ENCODE measurements at places on chromosomes 6 and 20. TPM values are rescaled to one million over a fixed set of nuclear protein-coding genes. Genes with fewer than 3 reads are reported as not detected.
A peak's percentile ranks its signal among the peaks of the same experiment; 100 is the strongest.

The NKAPL gene
- total RNA-seq, result not detected

The SAPCD1 gene
- 2.5 TPM for total RNA-seq

The GPX5 gene
- not detected for total RNA-seq

The SLC17A5 gene
- total RNA-seq, result 20.5 TPM

The COL21A1 gene
- not detected for total RNA-seq

The SLC4A11 gene
- 3.9 TPM for total RNA-seq

The LRRC73 gene
- total RNA-seq, result 0.17 TPM

The MYB gene
- total RNA-seq, result 0.20 TPM

The RBPJL gene
- total RNA-seq, result not detected

The POM121L2 gene
- total RNA-seq, result not detected

The PRR18 gene
- 0.04 TPM for total RNA-seq

The KCNS1 gene
- total RNA-seq, result not detected

The LPIN3 gene
- total RNA-seq, result 14.2 TPM

The DEFB127 gene
- not detected for total RNA-seq

GRCh38 chr6:169161572-169162167 is 92.0 kb downstream of the THBS2 start:
- no peak overlapping the region for H3K27ac ChIP-seq
- no peaks in the 10 kb centered on the region for H3K36me3 ChIP-seq
- no peaks in the 10 kb centered on the region for H3K4me1 ChIP-seq
- no peak overlapping the region for H3K4me3 ChIP-seq
- H3K27me3 ChIP-seq, result peaks cover 84% of the 10 kb centered on the region
- DNase-seq, result no peak

DNA sequence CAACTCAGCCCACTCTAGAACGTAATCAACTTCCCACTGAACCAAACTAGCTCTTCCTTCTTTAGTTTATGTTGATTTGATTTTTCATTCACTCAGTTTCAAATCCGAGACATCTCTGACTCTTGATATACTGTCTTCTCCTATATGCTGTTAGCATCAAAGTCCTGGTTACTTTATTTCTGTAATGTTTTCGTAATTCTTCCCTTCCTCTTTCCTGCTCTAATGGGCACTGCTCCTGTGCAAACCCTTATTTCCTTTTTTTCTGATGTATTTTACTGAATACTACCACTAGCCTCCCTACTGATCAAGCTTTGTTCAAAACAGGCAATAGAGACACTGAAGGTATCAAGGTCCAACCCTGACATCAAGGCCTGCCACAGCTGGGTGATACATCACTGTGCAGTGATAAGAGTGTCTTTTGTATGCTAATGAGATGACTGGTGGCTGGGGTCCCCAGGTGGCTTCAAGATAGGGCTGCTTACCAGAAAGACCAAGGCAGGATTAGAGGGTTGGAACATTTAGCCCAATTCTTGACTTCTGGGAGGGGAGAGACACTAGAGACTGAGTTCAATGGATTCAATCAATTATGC is 95.2 kb downstream of the KIF13A start:
- DNase-seq, result peak; percentile 38
- H3K27ac ChIP-seq, result no peak overlapping the region
- peaks cover 17% of the 10 kb centered on the region for H3K36me3 ChIP-seq
- no peak overlapping the region for H3K4me3 ChIP-seq
- H3K27me3 ChIP-seq, result no peaks in the 10 kb centered on the region

GRCh38 chr6:27811451-27811772 is 100.8 kb downstream of the OR2B2 start:
- no peaks in the 10 kb centered on the region for H3K27me3 ChIP-seq
- no peaks in the 10 kb centered on the region for H3K36me3 ChIP-seq
- no peak for DNase-seq
- H3K4me3 ChIP-seq, result peak overlapping the region; percentile 79
- H3K4me1 ChIP-seq, result peaks cover 48% of the 10 kb centered on the region
- peak overlapping the region; percentile 89 for H3K27ac ChIP-seq

- no peak overlapping the region for H3K27ac ChIP-seq
- no peaks in the 10 kb centered on the region for H3K27me3 ChIP-seq
- 0 out of 2 replicates have a peak, but pooled peaks cover 24% of the 10 kb centered on the region for H3K4me1 ChIP-seq
- DNase-seq, result no peak
These were observed 116.2 kb downstream of the GMDS start for GRCh38 chr6:2129182-2129621.

GRCh38 chr6:170010665-170011203 is 259.3 kb downstream of the ERMARD start:
- H3K36me3 ChIP-seq, result no peaks in the 10 kb centered on the region
- no peak overlapping the region for H3K27ac ChIP-seq
- no peak for DNase-seq
- no peaks in the 10 kb centered on the region for H3K4me1 ChIP-seq

- peaks cover 47% of the 10 kb centered on the region for H3K4me1 ChIP-seq
- no peak for DNase-seq
- H3K4me3 ChIP-seq, result no peak overlapping the region
- H3K36me3 ChIP-seq, result no peaks in the 10 kb centered on the region
These were observed 51.7 kb downstream of the PCNA start for GRCh38 chr20:5067877-5068645.

- DNase-seq, result no peak
- H3K27me3 ChIP-seq, result no peaks in the 10 kb centered on the region
- H3K27ac ChIP-seq, result no peak overlapping the region
- peaks cover 30% of the 10 kb centered on the region for H3K36me3 ChIP-seq
- H3K4me3 ChIP-seq, result no peak overlapping the region
These were observed 12.3 kb downstream of the TAF11 start for GRCh38 chr6:34875292-34876213.

- 0 out of 2 replicates have a peak, but pooled peaks cover 6% of the 10 kb centered on the region for H3K4me1 ChIP-seq
- no peaks in the 10 kb centered on the region for H3K27me3 ChIP-seq
These were observed 136.7 kb upstream of the CARMIL1 start for GRCh38 chr6:25142506-25142905.

DNA sequence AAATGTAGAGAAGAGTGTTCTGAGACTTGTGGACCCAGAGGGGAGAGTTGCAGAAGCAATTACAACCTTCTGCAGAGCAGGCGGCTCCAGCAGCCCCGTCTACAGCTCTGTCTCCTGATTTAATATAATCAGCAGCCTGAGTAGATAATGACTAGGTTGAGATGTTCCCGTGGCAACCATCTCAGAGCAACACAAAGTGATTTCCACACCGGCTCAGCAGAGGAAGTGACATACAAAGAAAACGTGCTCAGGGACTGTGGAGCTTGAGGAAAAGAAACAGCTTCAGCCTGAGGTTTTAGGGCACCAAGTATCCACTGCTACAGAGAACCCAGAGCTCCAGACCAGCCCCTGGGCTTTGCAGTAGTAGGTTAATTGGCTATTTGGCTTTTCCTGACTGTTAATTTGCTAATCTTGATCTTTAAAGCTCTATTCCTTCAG is 136.4 kb downstream of the MTFR2 start:
- no peak overlapping the region for H3K4me3 ChIP-seq
- no peaks in the 10 kb centered on the region for H3K36me3 ChIP-seq
- no peaks in the 10 kb centered on the region for H3K27me3 ChIP-seq

- no peak for DNase-seq
- no peaks in the 10 kb centered on the region for H3K4me1 ChIP-seq
- no peaks in the 10 kb centered on the region for H3K27me3 ChIP-seq
- no peak overlapping the region for H3K4me3 ChIP-seq
These were observed 754.4 kb upstream of the MARCKS start for GRCh38 chr6:113102761-113103160.

DNA sequence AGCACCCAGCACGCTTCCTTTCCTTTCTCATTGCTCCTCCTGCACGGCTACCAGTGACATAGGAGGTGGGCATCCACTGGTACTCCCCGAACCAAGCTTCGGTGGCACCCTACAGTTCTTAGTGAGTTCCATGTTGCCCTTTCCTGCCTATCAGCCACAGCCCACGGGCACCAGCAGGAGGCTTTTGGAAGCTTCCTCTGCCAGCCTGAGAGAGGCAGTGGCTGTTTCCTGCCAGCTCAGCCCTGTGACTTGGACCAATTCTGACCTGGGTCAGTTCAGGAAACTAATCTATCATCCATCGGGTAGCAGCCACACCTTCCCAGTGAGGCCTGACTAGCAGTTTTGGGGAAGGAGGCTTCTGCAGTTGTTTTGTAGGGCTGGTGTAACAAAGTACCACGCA is 176.4 kb upstream of the UST start:
- DNase-seq, result no peak
- no peak overlapping the region for H3K27ac ChIP-seq
- H3K4me1 ChIP-seq, result no peaks in the 10 kb centered on the region
- H3K27me3 ChIP-seq, result peaks cover 29% of the 10 kb centered on the region

GRCh38 chr6:35142588-35143569 is 1.7 kb upstream of the TCP11 start:
- H3K4me3 ChIP-seq, result no peak overlapping the region
- no peak for DNase-seq
- H3K27ac ChIP-seq, result no peak overlapping the region
- no peaks in the 10 kb centered on the region for H3K27me3 ChIP-seq
- peaks cover 36% of the 10 kb centered on the region for H3K4me1 ChIP-seq

DNA sequence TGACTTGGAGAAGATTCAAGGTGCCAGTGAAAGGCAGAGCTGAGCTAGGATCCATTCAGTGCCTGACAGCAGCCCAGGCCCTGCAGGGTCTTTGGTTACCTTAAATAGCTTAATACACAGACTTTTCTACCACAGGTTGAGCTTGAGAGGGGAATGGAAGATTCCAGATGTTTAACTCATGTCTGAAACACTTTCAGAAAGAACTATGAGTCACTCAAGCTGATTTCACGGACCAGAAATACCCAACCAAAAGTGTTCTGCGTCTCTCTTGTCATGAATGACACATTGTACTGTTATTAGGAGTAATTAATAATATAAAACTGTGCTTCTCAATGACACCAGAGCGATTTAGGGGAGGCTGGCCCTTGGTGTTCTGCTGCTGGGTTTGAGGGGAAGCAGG is 6.4 kb upstream of the PMEPA1 start:
- no peaks in the 10 kb centered on the region for H3K36me3 ChIP-seq
- peaks cover 71% of the 10 kb centered on the region for H3K27me3 ChIP-seq
- H3K4me1 ChIP-seq, result no peaks in the 10 kb centered on the region
- H3K27ac ChIP-seq, result no peak overlapping the region

DNA sequence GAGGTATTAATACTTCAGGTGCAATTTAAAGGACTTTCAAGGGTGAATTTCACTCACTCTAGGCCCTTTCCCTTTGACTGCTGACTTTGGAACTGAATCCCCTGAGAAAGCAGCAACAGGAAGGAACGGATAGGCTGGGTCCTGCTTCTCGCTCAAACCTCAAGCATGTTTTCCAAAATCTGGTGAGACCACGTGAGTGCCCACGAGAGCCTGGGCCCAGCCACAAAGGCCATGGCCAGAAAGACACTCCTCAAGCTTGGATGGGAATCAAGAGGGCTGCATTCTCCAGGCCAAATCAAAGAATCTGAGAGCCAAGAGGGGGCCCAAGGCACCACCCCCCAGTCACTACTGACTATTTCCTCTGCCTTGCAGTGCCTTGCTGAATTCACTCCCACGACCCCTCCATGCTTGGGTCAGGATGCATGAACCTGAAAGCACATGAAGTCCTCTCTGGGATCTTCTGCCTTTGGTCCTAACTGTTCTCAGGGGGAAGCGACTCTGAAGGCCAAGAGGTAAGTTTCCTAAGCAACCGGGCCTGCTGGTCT is 146.1 kb downstream of the NFATC2 start:
- no peaks in the 10 kb centered on the region for H3K4me1 ChIP-seq
- H3K4me3 ChIP-seq, result no peak overlapping the region
- H3K27me3 ChIP-seq, result no peaks in the 10 kb centered on the region
- H3K36me3 ChIP-seq, result peaks cover 14% of the 10 kb centered on the region

DNA sequence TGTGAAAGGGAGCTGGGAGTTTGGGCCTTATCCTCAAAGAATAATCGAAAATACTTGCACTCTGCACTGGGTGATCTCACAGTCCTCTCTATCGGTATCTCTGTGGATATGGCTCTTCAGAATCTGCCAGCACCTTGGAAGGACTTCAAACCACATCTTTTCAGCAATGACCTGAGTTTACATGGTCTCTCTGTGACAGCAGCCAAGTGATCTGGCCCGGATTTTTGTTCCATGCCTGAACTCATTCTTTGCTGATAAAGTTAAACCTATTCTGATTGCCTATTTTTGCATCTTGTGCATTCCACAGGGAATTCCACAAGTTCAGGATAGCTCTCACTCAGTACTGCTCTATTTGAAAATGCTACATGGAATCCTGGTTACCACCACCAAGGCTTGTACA is 98.9 kb downstream of the HDGFL1 start:
- no peak overlapping the region for H3K27ac ChIP-seq
- no peak overlapping the region for H3K4me3 ChIP-seq
- DNase-seq, result no peak
- H3K27me3 ChIP-seq, result no peaks in the 10 kb centered on the region
- no peaks in the 10 kb centered on the region for H3K4me1 ChIP-seq

DNA sequence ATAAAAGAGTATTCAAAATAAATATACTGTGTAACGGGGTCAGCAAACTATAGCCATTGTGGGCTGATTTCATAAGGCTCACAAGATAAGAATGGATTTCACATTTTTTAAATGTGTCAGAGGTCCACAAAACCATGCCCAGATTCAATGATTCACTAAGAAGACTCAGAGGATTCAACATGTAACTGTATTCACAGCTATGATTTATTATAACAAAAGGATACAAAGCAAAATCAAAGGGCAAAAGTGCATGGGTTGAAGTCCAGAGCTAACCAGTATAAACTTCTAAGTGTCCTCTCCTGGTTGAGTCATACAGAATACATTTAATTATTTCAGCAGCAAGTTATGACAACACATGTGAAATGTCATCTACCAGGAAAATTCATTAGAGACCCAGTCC is 49.2 kb downstream of the TBC1D32 start:
- DNase-seq, result no peak
- H3K27me3 ChIP-seq, result no peaks in the 10 kb centered on the region
- no peak overlapping the region for H3K4me3 ChIP-seq
- no peaks in the 10 kb centered on the region for H3K4me1 ChIP-seq

DNA sequence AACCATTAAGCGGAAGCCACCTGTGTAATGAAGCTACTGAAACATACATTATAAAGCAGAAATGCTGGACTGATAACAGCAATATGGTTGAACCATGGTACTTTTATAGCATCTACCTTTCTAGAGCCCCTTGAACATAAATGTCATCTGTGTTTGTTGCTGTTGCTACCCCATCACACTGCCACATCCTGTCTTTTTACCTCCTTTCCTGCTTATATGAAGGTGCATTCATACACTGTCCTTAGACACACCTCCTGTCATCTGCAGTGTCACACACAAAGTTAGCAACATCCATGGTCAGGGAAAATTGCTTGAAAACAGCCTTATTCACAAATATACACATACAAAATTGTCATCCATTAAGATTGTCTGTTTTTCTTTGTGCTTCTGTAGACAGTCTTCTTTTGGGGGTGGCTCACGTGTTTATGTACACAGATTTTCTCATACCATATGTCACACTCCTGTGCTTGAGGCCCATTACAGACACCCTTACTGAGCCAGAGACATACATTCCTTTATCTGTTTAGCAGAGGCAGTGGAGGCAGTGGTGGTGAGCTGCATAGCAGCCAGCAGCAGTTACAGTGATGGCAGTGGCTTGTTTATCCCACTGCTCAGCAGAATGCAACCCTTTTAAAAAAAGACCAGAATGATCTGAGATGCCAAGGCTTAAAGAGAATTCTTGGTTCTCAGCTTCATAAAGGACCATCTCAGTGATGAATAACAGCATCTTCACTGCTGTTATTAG is 25.9 kb downstream of the C6orf62 start:
- H3K36me3 ChIP-seq, result no peaks in the 10 kb centered on the region
- H3K27ac ChIP-seq, result no peak overlapping the region
- H3K4me3 ChIP-seq, result no peak overlapping the region
- no peaks in the 10 kb centered on the region for H3K27me3 ChIP-seq
- DNase-seq, result no peak
- H3K4me1 ChIP-seq, result peaks cover 5% of the 10 kb centered on the region

GRCh38 chr20:59572515-59572914 is 31.8 kb upstream of the PHACTR3 start:
- no peaks in the 10 kb centered on the region for H3K36me3 ChIP-seq
- no peak overlapping the region for H3K4me3 ChIP-seq
- H3K27me3 ChIP-seq, result peaks cover 11% of the 10 kb centered on the region
- peaks cover 4% of the 10 kb centered on the region for H3K4me1 ChIP-seq
- no peak overlapping the region for H3K27ac ChIP-seq
- no peak for DNase-seq
